ENCODE measurements at places on chromosomes 5 and 9.

- no peak for DNase-seq
Measured at GRCh38 chr9:34675048-34675714, 12.7 kb upstream of the CCL27 start.

GRCh38 chr5:106171708-106172107 lies 1499.0 kb downstream of the EFNA5 start:
- DNase-seq: no peak

DNA sequence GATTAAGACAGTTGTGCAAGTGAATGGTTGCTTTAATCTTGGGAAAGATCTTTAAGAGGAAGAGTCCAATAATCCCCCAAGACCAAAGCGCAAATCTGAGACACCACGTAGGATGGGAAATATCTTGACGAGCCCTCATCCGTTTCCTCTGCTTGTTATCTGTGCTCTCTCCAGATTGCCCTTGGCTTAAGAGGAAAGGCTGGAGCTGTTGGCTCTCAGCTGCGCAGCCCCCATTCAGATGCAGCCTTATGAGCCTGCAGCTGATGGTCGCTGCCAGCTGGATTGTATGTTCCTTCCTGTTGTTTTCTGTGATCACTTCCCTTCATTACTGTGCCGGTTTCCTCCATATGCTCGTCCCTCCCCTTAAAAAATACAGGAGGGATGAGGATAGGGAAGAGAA lies 47.7 kb downstream of the PWWP2A start:
- DNase-seq: no peak

DNA sequence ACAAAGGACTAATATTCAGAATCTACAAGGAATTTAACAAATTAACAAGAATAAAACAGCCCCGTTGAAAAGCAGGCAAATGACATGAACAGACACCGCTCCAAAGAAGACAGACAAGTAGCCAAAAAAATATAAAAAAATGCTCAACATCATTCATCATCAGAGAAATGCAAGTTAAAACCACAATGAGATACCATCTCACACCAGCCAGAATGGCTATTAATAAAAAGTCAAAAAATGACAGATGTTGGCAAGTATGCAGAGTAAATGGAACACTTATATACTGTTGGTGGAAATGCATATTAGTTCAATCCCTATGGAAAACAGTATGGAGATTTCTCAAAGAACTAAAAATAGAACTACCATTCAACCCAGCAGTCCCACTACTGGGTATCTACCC lies 302.7 kb upstream of the RGMB start:
- no peak for DNase-seq

GRCh38 chr5:59445741-59446140 lies 447.8 kb downstream of the PDE4D start:
- DNase-seq: no peak

- DNase-seq: no peak
Measured at GRCh38 chr5:139454568-139455290, 7.8 kb downstream of the ECSCR start.

DNA sequence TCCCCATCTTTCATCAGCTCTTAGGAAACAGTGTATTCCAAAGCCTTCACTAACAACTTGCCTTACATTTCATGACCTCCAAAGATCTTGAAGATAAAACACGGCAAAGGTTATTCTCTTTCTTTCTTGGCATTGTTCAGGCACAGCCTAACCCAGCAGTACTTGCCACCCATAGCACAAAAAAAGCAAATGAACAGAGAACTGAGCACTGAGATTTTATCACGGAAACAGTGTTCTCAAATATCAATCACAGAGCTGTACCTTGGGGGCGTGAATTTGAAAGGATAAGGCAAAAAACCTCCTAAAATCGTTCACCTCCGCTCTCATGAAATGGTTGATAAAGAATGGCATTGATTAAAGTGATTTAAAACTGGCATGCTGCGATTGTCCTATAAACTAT lies 16.9 kb upstream of the KCNV2 start:
- DNase-seq: no peak

- DNase-seq: no peak
Measured at GRCh38 chr5:150401376-150402228, 11.1 kb downstream of the CD74 start.

DNA sequence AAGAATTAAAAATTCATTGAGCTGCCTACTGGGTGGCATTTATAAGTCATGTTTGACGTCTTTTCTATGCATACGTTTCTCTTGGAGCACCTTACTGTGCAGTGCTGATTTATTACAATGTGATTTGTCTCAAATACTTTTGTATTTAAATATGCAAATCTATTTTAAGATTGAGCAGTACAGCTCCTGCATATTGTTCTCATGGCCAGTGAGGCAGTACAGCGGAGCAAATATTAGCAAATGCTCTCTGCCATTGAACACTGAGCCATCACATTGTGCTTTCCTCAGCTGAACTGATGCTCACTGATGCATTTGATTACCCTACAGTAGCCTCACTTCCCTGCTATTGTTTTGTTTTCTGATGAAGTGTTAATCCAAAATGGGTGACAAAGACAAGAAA lies 149.6 kb downstream of the HTR1A start:
- no peak for DNase-seq

- DNase-seq: no peak
Measured at GRCh38 chr5:175677571-175677970, 19.7 kb downstream of the HRH2 start.

- no peak for DNase-seq
Measured at GRCh38 chr9:93962561-93963440, 7.6 kb upstream of the BARX1 start.

- DNase-seq: no peak
Measured at GRCh38 chr9:72509053-72509452, 12.4 kb upstream of the TMC1 start.

- no peak for DNase-seq
Measured at GRCh38 chr5:5317976-5318375, 104.5 kb upstream of the ICE1 start.

DNA sequence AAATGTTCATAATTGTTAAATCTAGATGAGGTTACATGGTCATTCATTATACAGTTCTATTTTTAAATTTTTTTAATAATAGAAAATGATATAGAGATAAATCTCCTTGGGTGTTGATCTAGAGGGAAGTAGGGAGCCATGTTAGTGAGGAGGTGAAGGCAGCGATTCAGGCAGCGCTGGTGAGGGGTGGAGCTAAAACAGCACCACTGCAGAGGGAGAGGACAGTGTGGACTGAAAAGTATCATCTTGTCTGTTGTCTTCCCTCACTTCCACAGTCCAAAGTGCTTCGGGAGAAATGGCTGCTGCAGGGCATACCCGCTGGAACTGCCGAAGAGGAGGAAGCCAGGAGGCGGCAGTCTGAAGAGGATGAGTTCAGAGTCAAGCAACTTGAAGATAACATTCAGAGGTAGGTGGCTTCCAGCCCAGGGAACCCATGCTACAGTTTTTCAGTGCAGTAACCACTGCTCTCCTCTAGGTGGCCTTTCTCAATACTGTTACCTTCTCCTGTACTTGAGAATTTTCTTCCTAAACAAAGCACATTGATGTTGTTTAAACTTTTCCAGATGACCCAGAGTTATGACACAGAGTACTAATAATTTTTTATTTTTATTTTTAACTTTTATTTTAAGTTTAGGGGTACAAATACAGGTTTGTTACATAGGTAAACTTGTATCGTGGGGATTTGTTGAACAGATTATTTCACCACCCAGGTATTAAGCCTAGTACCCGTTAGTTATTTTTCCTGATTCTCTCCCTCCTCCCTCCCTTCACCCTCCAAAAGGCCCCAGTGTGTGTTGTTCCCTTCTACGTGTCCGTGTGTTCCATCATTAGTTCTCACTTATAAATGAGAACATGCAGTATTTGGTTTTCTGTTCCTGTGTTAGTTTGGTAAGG lies 100.5 kb downstream of the PALM2AKAP2 start:
- DNase-seq: no peak

GRCh38 chr5:153796527-153796926 lies 242.2 kb downstream of the FAM114A2 start:
- no peak for DNase-seq

DNA sequence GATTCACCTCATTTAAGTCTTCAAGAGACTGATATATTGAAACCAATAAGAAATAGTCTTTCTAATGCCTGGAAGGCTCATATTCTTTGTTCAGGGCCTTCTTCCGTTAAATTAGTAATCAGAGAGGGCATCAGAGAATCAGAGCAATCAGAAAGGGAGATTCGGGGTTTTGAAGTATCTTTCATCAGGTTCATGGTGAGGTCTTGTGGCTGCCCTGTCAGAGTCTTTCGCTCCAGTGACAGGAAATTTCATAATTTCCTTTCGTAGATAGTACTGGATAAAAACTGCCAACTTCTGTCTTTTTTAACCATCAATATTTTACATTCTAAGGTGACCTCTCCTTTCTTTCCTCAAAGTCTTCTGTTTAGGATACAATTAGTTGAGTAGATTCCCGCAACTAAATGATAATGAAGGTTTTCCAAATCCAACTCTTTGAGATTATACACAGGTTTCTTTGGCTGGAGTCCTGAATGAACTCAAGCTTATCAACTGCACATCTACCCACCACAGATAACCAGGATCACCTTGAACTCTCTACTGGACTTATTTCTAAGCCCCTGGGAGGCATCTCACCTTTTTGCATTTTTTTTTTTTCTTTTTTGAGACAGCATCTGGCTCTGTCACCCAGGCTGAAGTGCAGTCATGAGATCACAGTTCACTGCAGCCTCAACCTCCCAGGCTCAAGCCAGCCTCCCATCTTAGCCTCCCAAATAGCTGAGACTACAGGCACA lies 5.5 kb downstream of the IL31RA start:
- no peak for DNase-seq

DNA sequence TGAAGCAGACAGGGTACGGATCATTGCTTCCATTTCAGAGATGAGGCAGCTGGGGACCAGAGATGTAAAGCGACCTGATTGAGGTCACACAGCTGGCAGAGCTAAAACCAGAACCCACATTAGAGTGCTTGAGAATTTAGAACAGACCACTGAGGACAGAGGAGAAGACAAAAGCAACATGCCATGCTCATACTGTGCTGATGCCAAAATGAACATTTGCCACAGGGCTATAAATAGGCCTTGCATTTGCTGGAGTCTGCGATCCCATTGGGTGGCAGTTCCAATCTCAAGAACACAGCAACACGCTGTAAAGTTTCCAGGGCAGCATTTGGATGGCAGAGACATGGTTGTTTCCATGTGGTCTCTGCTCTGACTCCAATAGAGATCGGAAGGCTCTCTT lies 222.4 kb upstream of the TBC1D2 start:
- DNase-seq: no peak

DNA sequence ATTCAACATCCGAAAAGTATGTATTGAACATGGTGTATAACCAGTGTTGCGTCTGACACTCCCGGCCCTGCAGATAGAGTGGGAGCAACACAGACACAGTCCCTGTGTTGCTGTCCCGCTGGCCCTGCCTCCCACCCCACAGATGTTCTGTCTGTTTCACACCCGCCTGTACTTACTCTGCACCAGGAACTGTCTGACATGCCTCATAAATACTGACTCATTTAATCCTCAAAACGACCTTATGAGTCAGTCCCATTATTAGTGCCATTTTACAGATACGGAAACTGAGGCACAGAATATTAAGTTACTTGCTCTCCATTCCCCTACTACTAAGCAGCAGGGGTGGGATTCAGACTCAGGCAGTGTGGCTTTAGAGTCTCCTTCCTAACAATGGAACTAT lies 109.8 kb upstream of the NFIL3 start:
- DNase-seq: no peak

- DNase-seq: no peak
Measured at GRCh38 chr5:29379619-29380018, 1813.9 kb upstream of the CDH6 start.

- no peak for DNase-seq
Measured at GRCh38 chr9:93247892-93248291, 64.0 kb downstream of the WNK2 start.

DNA sequence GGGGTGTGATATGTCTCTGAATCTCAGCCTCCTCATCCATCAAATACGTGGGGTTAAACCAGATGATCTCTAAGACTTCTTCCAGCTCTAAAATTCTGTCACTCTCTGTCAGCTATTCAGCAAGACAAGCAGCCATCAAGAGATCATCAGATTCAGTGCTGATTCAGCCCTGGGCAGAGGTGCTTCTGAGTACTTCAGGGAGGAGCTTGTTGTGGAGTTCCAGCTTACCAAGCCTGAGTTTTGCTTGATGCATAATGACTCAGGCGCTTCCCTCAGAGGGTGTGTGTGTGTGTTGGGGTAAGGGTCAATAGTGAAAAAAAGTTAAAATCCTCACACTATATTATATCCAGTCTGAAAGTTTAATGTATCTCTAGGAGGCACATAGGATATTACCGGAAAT lies 29.6 kb upstream of the TAF1L start:
- peak; percentile 65 for DNase-seq

GRCh38 chr5:9054322-9054721 lies 491.6 kb downstream of the SEMA5A start:
- DNase-seq: no peak

GRCh38 chr5:40399349-40399748 lies 280.4 kb upstream of the PTGER4 start:
- DNase-seq: no peak
